ENCODE measurements at places on chromosomes 7 and 10.

DNA sequence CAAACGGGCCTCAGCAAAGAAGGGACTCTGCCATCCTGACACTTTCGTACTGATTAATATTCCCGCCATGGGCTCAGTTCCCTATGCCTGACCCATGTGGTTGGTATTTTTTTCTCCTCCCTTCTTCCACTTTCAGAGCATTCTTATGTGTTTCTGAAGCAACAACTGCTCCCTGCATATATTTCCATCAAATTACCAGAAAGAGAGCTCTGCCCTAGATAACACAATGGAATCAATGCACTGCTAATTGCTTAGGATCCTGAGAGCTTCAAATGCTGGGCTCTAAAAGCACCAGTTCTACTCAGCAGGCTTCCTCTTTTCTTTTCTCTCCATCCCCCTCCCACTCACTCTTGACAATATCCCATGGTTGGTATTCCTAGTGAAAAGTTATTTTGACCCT, 5.3 kb downstream of the TECTB start:
- DNase-seq = no peak

DNA sequence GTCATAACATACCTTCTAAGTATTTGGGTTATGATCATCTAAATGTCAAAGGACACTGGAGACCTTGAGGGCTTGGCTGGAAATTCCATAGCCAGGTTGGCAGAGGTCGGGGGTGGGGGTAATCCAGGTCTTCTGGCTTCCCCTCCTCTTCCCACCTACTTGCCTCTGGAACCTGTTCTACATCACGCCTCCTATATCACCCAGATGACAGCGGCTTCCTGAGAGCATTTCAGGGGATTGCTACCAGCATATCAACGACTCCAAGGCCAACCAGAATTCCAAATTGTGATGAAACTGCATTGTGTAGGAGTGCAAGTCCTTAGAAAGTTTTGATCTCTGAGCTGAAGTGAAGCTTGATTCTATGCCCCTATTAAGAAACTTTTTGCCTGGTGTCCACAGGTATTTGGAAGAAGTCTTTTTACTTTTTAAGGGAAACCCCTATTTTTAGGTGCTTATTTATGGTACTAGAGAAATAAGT, 95.7 kb downstream of the SH2D4B start:
- DNase-seq = no peak

- DNase-seq = no peak
Measured at GRCh38 chr10:18109341-18109870, 30.8 kb upstream of the CACNB2 start.

DNA sequence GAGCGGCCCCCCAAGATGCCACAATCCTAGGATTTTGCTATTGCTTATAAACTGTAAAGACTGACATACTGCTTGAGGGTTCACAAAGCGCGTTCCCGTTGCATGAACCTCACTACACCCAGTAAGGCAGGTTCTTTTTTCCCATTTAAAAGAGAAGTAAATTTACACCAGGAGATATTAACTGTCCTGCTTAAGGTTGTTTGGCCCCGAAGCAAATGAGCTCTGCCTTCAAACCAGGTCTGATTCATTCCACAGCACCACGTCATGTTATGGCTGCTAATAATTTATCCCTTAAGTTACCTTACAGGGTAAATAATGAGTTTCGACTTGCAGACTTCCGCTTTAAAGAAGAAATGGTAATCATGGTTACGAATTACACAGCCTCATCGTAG, 559 bp upstream of the FKBP14 start:
- peak; percentile 7 for DNase-seq

- DNase-seq = no peak
Measured at GRCh38 chr7:133512560-133512959, 259.7 kb downstream of the EXOC4 start.

- no peak for DNase-seq
Measured at GRCh38 chr10:127470911-127471310, 78.2 kb upstream of the NPS start.

DNA sequence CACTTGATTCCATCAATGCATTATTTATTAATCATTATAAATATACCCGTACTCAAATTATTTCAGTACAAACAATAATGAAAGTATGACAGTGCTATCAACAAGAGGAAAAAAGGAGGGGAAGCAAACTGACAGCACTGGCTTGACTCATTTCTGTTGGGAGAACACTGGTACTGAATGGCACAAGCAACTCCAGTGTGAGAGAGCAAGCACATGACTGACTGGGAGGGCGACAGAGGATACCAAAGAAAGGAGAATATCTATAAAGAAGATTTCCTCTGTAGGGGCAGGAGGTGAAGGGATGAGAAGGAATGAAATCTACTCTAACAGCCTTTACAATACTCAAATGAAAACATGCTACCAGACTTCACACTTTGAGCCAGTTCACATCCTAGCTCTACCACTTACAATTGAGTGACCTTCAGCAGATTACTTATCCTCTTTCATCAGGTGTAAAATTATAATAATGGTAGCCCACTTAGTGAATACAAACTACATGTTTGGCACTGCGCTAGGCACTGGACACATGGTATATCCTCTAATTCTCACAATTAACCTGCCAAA, 1.5 kb downstream of the USP54 start:
- DNase-seq = no peak

DNA sequence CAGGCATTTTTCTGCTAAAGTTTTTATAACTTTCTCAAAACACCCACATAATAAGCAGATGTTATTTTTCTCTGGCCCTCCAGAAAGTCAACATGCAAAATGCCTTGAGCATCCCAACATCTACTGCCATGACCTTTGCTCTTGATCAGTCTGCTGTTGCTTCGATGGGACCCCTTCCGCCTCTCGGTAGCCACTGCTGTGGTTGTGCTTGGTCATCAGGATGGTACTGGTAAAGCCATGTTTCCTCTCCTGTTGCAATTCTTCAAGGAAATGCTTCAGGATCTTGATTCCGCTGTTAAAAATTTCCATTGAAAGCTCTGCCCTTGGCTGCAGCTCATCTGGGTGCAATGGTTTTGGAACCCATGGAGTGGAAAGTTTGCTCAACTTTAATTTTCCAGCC, 533.0 kb downstream of the DNAJB6 start:
- DNase-seq = no peak

DNA sequence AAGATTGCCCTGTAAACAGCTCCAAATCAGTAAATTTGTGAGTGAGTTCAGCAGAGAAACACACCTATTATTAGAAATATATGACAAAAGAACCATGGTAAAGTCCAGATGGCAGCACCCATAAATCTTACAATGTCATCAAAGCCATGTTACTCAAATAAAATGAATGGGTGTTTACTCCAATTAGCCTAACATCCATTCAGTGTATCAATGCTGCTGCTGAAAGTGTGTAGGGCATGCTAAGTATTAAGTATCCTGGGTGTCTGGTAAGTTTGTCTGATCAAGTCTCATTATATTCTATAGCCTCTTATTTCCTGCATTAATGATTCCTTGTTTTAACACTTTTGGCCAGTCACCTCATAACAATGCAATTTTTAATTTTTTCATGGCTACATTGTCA, 185.5 kb upstream of the STEAP4 start:
- no peak for DNase-seq

GRCh38 chr7:1883031-1883761, 213.1 kb downstream of the ELFN1 start:
- no peak for DNase-seq

- no peak for DNase-seq
Measured at GRCh38 chr7:137546671-137547070, 203.1 kb upstream of the PTN start.

DNA sequence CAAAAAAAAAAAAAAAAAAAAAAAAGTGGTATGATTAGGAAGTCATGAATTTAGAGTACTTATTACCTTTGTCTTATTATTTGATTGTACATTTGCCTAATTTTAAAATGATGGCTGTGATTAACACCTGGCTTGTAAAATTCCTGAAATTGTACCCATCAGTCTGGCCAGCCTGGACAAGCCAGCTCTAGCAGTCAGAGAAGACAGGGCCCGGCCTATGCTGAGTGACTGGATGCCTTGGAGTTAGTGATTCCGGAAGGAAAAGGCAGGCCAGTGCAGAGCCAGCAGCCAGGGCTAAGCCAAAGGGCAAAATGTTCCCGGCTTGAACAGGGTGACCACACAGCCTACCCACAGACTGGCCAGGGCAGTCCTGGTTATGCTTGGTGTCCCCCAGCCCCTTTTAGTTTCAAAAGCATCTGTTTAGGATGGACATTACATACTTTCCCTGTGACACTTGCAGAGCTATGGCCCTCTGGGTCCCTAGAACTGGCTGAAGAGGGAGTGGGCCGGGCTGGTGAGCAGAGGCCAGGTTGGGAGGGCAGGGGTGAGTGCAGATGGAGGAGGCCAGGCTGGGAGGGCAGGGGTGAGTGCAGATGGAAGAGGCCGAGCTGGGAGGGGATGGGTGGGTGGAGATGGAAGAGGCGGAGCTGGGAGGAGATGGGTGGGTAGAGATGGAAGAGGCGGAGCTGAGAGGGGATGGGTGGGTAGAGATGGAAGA, 61.7 kb downstream of the PROSER2 start:
- no peak for DNase-seq

GRCh38 chr7:88185650-88186049, 34.2 kb downstream of the SRI start:
- DNase-seq = no peak

DNA sequence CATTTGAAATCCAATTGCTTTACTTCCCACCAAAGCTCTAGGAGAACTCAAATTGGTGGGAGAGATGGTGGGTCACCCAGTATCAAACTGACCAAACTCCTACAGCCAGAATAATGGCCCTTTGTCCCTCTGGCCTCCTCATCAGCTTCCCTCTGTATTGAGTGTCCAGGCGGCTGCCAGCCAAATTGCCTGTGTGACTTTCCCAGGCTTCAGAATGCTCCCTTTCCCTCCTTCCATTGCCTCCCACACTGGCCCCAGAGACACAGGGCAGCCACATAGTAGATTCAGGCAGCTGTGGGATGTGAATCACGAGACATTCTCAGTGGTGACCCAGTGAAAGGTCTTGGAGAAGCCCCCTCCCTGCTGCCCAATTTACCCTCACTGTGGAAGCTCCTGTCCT, 12.7 kb upstream of the VDAC2 start:
- no peak for DNase-seq

GRCh38 chr10:80160361-80161320, 28.1 kb downstream of the PLAC9 start:
- DNase-seq = no peak

GRCh38 chr7:37714606-37715005, 31.0 kb downstream of the GPR141 start:
- DNase-seq = no peak

- no peak for DNase-seq
Measured at GRCh38 chr10:132504501-132505272, 32.9 kb upstream of the INPP5A start.

DNA sequence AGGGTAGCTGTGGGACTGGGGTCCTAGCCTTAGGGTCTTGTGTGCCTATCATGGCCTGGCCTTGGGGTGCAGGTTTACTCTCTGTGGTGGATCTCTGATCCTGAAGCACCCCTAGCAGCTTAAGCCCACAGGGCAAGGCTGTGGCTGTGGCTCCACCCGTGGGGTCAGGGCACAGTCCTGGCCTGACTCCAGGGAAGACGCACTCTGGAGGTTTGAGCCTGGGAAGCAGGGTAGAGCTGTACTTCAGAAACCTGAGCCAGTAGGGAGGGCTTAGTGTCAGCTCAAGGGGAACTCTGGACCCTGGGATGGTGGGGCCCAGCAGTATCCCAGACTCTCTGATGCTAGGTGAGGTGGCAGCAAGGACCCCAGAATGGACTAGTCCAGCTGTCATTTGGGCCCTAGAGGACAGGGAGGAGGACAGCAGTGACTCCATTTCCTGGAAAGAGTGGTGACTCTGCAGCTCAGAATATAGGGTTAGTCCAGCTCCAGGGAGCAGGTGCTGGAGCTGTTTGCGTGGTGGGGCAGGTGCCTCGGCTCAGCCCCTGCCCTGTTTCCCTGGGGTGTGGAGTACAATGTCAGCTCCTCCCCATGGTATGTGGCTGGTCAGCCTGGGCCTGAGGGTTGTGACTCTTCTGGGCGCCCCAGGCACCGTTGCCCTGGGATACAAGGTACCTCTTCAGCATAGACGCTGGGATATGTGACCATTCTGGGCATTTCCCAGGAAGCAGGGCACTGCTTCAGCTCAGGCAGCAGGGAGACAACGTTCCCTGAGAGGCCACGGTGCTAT, 15.8 kb downstream of the GTPBP4 start:
- DNase-seq = no peak

DNA sequence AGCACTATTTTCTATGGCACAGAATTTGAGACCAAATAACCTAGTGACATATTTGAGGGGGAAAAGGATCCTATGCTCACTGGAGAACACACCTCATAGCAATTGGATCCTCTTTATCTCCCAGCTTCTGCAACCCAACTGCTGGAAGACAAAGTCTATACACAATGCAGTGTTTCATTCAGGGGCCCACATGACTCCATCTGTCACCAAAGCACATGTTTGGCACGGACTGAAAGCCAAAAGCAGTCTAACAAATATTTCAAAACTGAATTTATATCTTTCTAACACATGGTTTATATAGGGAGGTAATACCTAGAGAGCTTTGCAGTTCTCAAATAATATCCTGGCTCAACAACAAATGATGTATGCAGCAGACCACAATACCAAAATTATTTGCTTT, 39.2 kb downstream of the ADAM12 start:
- no peak for DNase-seq

DNA sequence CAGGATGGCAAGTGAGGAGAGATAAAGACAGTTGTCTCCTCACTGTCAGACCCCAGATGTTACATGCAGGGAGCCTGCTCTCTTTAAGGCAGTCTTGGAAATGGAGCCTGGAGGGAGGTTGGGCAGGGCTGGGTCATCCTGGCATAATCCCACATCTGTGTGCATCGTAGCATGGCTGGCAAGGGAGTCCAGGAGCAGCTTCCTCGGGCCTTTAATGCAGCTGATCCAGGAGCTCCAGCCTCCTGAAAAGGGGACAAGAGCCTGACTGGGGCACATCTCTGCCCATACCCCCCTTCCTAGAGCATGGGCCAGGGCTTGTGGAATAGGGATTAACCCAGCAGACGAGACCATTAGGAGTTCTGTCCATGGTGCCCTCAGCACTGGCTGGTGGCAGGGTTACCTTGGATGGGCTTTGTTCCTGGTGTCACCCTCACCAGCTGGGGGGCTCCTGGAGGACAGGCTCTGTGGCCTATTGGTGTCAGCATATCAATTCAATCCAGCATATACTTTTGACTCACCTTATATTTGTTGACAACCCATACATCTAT, 34.9 kb downstream of the TBATA start:
- DNase-seq = no peak

GRCh38 chr10:81280497-81281479, 594.2 kb upstream of the NRG3 start:
- DNase-seq = no peak

- DNase-seq = no peak
Measured at GRCh38 chr7:610141-610530, 90.5 kb upstream of the PDGFA start.

DNA sequence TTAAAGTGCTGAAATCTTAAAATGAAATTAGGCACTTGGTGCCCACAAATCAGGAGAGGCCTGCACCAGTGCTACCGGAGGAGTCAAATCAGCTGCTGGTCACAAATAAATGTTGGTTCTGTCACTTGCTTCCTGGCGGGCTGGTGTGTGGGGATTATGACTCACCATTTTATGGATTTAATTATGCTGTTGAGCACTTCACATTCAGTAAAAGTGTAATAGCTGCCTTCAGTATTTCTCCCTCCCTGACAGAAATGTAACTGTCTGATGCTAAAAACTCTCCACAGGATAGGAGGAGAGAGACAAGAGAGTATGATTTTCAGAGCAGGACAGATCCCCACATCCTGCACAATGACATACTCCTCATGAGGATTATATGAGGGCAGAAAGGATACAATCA, 186.0 kb downstream of the JAZF1 start:
- no peak for DNase-seq
